ENCODE measurements at places on chromosomes 1 and 21. TPM values are rescaled to one million over a fixed set of nuclear protein-coding genes. Genes with fewer than 3 reads are reported as not detected.

DNA sequence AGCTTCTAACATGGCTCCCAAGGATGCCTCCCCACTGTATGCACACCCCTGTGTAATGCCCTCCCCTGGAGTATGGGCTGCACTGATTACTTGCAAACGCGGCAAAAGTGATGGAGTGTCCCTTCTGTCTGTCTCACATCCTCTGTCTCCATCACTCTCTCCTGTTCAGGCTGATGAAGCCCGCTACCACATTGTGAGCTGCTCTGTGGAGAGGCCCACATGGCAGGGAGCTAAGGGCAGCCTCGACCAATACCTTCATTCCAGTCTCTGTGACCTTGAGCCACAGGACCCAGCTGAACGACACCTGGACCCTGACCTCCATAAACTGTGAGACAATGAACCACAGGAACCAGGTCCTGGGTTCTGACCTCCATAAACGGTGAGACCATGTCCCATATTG, 154.1 kb upstream of the ETV3 start:
- no peak for DNase-seq

Gene MROH7
- total RNA-seq, result 0.14 TPM

DNA sequence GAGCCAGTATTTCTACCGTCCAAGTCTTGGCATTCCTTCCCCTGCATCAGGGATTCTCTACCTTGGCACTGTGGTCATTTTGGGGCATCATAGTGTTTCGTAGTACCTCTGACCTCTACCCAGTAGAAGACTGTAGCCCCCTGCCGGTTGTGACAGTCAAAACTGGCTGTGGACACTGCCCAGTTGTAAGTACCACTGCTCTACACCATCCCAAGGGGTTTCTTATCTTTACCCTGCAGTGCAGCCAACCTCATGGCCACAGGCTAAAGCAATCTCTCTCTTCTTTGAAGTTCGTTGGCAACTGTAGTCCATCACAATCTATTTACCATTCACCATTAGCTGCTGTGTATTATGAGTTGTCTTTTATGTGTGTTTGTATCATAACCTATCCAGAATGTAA, 29.3 kb upstream of the ERO1B start:
- DNase-seq, result no peak

Gene ADAMTS4
- total RNA-seq, result 2.5 TPM

- DNase-seq, result no peak
These were observed 24.2 kb upstream of the SUMO3 start for GRCh38 chr21:44842087-44842486.

GRCh38 chr1:40917995-40918711, 56.0 kb upstream of the CITED4 start:
- no peak for DNase-seq

GRCh38 chr1:25622531-25622930, 5.9 kb downstream of the MAN1C1 start:
- no peak for DNase-seq

- DNase-seq, result no peak
These were observed 38.0 kb downstream of the FOXO6 start for GRCh38 chr1:41399145-41399795.

Gene IVNS1ABP
- total RNA-seq, result 137 TPM

DNA sequence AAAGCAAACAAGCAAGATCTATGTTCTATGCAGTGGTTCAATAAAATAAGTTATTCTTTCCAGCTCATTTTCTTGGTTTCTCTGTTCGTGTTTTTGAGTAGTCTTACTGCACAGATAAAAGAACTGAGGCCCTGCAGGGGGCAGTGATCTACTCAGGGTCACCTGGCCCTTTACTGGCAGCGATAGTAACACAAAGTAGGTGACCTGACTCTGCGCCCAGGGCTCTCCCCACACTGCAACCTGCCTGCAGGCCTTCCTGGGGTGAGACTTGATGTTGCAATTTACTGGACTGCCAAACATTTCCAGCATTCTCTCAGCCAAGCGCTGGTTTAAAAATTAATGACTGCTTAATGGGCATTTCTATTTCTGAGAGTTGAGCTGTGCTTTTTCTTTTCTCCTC, 110.3 kb downstream of the HUNK start:
- DNase-seq, result no peak

DNA sequence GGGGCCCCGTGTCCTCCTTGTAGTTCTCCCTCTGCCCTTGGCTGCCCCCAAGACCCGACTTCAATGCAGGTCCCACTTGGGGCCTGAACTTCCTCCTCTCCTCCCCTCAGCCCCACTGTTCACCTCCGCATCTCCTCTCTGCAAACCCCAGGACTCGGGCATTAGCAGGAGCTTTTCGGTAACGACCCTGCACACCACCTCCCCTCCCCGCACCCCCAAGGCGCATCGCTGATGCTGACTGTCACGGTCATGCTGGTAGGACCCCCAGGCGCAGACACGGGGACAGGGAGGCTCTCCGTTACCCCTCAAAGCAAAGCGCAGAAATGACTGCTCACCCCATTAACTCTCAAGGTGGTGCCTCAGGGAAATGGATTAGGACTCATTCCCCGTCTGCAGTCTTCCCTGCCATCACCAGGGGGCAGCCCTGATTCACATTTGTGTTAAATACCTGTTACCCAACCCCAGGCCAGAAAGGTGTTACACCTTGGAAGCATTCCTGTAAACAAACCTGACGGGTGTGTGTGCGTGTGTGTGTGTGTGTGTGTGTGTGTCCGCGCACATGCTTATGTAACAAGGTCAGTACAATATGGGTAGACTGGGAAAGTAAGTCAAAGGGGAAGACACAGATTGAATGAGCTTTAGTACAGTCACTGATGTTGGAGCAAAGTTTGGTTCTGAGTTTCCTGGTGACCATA, 6.4 kb upstream of the GUCA2B start:
- DNase-seq, result peak; percentile 67

Gene HSD11B1
- 0.36 TPM for total RNA-seq

Gene NTNG1
- 1.9 TPM for total RNA-seq

DNA sequence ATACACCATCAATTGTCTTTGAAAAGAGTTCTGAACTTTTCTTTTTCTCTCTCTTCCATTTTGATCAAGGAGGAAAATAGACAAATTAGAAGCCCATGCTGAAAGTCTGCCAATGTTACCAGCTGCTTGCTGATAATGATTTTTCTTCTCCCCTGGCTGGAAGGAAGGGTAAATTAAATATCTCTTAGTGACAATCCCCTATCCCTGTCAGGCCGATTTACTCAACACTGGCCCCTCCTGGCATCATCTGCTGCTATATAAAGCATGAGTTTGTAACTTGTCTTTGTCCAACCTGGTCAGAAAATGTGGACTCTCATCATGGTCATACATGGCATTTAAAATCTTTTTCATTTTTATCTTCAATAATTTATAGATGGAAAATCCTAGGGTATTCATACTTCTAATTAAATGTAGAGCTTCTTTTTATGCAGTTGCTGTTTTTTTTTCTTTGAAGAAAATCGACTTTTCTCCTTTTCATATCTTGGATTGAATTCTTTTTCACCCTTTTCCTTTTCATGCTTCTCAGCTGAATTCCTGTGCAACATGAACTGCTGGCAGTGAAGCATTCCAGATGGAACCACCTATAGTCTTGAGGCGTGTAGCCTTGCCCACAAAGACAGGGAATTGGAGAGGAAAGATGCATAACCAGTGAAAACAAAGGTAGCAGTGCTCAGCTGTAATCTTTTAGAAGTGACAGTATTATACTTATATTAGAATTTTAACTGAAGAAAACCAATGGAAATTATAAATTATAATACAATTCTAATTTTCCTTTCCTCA, 214.7 kb upstream of the PTGFR start:
- no peak for DNase-seq

- no peak for DNase-seq
These were observed 2.5 kb upstream of the SLC16A4 start for GRCh38 chr1:110393286-110393685.

DNA sequence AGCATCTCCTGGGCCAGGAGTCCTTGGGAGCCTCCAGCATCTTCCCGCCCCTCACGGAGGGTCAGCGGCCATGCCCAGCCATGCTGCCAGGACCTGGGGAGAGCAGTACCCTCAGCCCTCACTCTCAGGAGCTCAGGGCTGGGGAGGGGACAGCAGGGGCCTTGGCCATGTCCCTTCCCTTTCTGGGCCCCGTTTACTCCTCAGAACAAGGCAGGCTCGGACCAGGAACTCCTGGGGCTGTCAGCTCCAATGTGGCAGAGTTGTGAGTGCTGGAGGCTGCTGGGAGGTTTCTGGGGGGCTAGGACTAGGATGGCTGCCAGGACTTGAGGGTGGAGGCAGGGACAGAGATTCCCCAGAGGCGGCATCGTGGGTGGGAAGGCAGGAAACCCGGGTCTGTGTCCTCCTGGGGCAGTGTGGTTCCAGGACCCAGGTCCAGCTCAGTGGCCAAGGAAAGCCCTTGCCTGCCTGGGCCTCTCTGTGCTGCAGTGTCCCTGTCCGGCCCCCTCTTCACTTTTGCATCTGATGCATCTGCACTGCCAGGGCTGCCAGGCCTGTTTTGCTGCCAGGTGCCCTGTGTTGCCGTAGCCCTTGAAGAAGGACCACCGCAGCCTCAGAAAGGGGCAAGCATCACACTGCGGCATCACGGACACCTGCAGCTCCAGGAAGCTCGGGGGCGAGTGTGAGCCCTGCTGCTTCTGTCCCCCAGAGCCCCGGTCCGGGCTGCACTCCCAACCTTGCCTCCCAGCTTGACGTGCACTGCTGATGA, 223.9 kb downstream of the CAMTA1 start:
- no peak for DNase-seq

- DNase-seq, result no peak
These were observed 92.1 kb downstream of the OBSCN start for GRCh38 chr1:228299901-228300300.

- no peak for DNase-seq
These were observed 43.5 kb upstream of the SARS1 start for GRCh38 chr1:109170035-109170764.

Gene OR2L8
- not detected for total RNA-seq

- DNase-seq, result no peak
These were observed 13.6 kb upstream of the ERI3 start for GRCh38 chr1:44368471-44369151.

Gene GPR25
- total RNA-seq, result not detected

DNA sequence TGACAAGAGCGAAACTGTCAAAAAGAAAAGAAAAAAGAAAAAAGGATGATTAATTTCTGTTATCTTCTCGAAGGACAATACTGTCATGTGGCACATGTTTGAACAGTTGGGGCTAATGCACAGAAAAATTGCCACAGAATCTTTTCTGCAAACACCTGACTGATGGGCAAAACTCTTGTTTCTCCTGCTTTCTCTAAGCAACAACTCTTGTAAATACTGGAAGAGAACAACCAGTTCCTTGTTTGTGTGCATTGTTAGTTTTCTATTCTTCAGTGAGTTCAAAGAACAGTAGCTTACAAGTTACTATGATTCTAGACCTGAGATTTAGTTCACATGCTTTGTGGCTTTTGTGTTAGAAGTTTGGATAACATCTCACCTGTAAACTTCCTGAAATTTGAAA, 60.7 kb downstream of the CDC14A start:
- DNase-seq, result no peak

GRCh38 chr1:35708441-35708921, 10.2 kb downstream of the C1orf216 start:
- DNase-seq, result peak; percentile 10

GRCh38 chr1:159266832-159267231, 35.3 kb upstream of the FCER1A start:
- no peak for DNase-seq

DNA sequence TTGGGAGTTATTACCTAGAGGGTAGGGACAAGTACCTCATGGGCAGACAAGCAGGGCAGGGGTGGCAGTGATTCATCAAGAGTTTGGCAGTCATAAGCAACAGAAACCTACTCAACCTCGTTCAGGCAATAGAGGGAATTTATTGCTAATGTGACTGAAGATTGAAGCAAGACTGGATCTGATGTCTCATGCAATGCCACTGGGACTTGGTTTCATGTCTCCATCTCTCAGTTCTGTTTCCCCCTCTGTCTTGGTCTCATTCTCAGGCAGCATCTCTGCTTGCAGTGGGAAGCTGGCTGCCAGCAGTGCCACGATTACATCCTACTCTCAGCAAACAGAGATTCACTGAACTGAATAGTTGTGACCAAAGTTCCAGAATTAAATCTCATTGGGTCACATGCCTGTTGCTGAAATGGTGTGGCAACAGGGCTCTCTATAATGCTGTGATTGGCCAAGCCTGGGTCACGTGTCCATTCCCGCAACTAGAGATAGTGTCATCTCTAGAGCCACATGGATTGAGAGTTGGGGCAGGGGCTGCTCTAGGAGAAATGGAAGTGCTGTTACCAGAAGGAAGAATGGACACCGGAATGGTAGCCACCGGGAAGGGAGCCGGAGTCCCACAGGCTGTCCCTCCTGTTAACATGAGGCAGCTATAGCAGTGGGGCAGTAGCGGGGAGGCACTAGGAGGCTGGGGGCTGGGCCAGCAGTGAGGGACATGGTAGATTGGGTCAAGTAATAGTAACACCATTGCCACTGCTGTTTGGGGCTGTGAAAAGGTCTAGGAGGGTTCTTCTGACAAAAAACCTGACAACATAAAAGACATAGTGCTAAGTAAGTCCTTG, 3.9 kb upstream of the CDC42 start:
- peak; percentile 48 for DNase-seq

- no peak for DNase-seq
These were observed 48.3 kb upstream of the CAPZB start for GRCh38 chr1:19533626-19534025.

DNA sequence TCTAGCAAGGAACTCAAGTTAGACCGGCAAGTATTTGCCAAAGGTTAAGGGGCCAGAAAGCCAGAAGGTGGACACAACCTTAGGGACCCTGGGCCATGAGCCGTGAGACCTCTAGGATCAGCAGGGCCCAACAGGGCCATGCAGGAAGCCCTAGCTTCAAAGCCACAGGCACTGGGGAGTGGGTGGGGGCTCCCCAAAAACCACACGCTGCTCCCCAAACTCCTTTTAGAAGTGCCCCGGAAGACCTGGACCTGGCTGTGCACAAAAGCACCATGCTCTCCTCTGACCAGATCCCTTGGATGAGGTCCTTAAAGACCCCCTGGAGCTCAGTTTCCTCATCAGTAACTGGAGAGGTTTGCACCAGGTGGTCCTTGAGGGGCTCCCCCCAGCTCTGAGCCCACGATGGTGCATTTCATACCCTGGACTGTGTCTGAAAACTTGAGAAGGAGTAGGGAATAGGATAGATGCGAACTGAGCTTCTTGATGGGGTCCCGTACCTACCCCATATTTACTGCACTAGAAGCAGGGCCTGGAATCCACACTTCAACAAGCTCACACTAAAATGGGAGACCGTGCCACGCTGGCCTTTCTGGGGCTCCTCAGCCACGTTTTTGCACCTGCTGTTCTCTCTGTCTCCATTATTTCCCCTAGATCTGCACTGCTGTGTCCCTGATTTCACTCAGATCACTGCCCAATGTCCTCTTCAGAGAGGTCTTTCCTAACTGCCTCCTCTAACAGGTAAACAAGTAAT, 40.6 kb upstream of the LBR start:
- peak; percentile 46 for DNase-seq

DNA sequence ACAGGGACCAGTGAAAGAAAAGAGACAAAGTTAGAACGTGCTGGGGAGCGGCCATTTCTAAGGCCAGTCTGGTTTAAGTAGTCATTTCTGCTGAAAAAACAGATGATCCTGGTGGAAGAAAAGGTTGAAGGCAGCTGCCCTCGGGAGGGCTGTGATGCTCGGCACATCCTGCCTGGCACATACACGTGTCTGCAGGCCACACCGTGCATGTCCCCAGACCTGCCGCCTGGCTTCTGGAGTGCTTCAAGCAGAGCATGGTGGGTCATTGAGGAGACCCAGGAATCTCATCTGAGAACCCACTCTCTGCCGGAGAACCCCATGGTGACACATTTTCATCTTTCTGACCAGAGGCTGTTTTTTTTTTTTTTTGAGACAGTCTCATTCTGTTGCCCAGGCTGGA, 32.4 kb downstream of the IFNAR1 start:
- DNase-seq, result no peak

Gene TCHH
- 0.22 TPM for total RNA-seq
